Fibroblast of skin of left quadriceps (primary cell): ENCODE measurements at places on chromosomes 4 and X.

DNA sequence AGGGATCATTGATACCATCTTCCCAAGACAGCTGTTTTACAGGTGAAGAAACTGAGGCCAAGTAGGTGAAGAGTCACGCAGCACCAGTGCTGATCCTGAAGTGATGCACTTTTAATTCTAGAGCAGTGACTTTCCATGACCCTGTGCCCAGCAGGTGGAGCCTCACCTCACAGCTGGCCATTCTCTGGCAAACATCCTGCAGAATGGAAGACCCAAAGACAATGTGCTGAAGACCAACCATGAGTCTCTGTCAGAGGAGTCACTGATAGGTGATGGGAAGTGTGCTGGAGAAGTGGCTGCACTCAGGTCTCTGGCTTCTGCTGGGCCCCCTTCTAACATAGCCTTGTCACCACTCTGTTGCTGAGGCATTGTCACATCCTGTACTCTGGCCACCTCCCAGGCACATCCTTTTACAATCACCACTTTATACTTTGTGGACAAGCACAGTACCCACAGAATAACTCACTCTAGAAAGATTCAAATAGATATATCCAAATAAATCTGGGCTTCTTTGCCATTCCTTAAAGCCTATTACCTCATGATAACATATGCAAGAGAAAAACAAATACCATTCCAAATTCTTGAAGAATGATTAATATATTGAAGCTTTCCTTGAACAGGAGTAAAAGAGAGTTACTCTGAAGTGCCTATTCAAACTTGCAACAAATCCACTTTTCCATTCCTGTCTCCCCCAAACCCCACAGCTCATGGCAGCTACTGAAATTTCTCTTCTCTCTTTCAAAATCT, 64.1 kb upstream of the SCOC start:
- DNase-seq: peak; percentile 39

DNA sequence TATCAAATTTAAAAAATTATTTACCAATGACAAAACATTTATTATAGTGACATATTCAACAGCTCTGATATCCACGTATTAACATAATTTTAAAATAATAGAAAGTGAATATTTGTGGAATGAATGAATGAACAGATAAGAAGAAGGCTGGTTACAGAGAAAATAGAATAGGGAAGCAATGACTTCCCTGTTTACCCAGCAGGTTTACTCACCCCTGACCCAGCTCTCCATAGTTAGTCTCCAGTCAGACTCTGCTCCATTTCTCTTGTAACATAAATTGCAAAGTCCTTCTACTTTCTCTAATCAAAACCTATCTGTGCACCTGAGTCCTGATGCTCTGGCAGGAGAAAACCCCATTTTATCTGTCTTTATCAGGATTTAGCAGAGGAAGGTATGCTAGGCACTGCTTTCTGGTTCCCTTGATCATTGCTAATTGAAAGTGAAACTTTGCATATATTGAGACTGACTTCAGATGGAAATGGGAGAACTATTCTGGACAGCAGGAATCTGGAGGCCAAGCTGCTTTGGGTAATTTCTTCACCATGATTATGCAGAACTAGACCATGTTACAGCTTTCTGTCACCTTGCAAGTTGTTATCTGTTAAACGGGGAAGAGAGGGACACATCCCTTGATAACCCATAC, 363.0 kb downstream of the FAT4 start:
- DNase-seq: no peak

DNA sequence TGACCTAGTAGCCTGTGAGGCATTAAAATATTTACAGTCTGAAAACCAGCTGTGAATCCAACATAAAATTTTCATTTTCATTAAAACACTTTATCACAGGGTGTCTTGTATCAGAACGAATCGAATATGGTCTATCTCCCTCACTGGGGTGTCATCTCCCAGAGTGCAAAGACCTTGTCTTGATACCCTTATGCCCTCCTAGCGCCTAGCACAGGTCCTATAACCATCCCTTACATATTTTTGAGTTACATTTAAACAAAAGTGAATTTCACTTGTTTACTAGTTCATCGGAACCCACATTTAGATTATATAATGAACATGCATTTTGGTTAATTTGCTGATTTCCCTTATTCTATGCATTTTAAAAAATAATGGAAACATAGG, 14.0 kb downstream of the DIPK2B start:
- DNase-seq: no peak

- DNase-seq: no peak
Measured at GRCh38 chr4:184094532-184095159, 123.0 kb downstream of the ENPP6 start.

- no peak for DNase-seq
Measured at GRCh38 chrX:130097507-130098209, 12.6 kb downstream of the ELF4 start.

GRCh38 chrX:46072791-46073190, 472.4 kb downstream of the ZNF674 start:
- no peak for DNase-seq

DNA sequence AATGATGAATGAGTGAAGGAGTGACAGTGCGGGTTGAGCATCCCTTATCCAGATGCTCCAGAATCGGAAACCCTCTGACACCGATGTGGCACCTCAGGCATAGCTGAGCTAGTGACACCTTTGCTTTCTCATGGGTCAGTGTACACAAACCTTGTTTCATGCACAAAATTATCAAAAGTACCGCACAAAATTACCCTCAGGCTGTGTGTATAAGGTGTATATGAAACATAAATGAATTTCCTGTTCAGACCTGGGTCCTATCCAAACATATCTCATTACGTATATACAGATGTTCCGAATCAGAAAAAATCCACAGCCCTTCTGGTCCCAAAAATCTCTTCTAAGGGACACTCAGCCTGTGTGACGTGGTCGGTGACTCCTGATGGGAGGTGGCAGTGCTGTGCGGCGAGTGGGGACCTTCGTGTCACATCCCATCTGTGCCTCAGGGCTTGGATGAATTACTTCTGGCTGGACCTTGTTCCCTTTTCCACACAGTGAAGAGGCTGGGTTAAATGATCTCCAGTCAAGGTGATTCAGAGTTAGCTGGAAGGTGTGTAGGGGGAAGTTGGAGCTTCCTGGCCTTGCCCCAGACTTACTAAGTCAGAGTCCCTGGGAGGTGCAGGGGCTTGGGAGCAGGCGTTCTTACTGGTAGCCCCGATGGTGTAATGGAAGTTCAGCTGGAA, 18.8 kb downstream of the RGS12 start:
- DNase-seq: no peak

- DNase-seq: no peak
Measured at GRCh38 chr4:183229397-183229796, 90.7 kb downstream of the CLDN22 start.

GRCh38 chrX:154300816-154301215, 5.2 kb downstream of the TKTL1 start:
- DNase-seq: no peak

DNA sequence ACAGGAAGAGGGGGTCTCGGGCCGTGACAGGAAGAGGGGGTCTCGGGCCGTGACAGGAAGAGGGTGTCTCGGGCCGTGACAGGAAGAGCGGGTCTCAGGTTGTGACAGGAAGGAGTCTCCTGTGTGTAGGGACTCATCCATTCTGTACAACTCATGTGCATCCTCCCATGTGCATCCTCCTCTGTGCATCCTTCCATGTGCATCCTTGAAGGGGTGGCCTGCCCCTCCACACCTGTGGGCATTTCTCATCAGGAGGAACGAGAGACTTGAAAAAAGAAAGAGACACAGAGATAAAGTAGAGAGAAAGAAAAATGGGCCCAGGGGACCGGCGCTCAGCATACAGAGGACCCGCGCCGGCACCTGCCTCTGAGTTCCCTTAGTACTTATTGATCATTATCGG, 30.2 kb upstream of the PLCXD1 start:
- no peak for DNase-seq

- DNase-seq: peak; percentile 97
Measured at GRCh38 chr4:101977076-101977475, 186.5 kb downstream of the BANK1 start.

DNA sequence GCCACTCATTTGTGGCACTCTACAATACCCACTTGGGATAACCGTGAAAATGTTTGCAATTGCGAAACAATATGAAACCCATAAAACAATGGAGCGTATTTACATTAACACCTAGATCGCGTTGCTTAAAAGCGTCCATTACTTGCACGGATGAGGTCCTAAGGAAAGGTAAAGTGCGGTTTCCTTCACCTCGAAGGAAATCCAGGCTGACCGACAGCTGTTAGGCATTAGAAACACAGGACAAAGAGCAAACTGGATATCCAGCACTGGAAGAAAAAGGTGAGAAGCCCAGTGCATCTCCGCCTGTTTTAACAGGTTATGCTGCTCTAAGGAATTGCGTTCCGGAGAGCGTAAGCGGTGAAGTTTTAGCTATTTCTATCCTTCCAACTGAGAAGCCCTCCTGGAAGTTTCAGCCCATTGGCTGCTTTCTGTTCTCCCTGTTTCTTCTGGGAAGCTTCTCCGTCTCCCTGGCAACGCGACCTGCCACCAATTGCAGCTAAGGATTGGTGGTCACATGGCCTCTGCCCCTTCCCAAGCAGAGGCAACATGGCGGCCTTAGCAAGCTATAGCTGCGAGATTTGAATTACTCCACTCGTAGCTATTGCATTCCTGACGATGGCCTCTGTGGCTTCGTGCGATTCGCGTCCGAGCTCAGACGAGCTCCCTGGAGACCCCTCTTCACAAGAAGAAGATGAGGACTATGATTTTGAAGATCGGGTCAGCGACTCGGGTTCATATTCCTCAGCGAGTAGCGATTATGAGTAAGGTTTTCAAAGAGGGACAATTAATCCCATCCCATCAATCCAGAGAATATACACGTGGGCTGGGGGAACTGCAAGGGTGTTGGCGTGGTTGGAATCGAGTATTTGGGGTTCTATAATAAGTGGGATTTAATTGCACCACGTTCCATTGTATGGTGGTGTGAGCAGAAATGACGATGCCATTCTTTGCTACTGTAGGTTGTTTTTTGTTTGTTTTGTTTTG, at the start of gene INTU:
Gene INTU, plus strand, starts transcription at position 538 of the 984 bp plus-strand sequence. Its CDS starts 78 bp downstream, at position 616.
- peak; percentile 93 for DNase-seq

DNA sequence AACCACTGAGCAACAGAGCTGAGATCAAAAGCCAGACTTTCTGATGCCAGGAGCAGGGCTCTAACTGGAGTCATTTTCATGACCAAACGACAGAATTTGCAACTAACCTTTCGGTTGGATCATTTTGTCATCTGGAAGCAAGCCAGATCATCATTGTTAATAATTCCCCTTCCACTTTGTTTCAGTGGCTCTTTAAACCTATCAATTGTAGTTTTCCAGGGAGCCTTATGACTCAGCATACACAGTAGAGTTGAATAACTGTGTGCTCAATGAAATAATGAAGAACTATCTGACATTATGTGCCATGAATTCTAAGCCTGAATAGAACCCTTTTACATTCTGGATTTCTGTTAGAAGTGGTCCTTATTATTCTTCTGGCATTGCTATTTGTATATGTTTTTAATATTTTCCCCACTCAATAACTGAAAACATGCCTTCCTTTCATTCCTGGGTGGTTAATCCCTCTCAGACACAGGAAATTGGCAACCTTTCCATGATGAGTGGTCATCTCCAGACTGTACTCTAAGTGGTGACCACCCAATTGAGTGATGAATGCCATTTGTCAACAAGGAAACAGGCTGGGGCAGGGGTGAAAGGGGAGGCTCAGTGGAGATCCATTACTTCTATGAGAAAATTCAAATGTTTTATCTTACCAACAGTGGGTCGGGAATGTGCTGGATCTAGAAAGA, 431.8 kb downstream of the BCOR start:
- DNase-seq: no peak

DNA sequence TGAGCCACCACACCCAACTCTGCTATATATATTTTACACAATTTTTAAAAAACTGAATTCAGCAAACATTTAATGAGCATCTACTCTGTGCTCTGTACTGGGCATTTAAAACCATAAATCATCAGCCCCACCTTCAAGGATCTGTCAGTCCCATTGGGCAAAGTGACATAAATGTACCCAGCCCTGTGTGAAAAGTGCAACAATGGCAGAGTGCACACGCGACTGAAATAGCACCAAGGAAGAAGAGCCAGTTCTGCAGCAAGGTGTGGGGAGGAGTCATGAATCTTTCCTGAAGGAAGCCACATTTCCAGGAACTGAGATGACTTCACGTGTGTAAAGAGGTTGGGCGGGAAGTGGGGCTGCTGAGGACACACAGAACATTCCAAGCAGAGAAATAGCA, 111.5 kb upstream of the ATP6AP2 start:
- DNase-seq: no peak

DNA sequence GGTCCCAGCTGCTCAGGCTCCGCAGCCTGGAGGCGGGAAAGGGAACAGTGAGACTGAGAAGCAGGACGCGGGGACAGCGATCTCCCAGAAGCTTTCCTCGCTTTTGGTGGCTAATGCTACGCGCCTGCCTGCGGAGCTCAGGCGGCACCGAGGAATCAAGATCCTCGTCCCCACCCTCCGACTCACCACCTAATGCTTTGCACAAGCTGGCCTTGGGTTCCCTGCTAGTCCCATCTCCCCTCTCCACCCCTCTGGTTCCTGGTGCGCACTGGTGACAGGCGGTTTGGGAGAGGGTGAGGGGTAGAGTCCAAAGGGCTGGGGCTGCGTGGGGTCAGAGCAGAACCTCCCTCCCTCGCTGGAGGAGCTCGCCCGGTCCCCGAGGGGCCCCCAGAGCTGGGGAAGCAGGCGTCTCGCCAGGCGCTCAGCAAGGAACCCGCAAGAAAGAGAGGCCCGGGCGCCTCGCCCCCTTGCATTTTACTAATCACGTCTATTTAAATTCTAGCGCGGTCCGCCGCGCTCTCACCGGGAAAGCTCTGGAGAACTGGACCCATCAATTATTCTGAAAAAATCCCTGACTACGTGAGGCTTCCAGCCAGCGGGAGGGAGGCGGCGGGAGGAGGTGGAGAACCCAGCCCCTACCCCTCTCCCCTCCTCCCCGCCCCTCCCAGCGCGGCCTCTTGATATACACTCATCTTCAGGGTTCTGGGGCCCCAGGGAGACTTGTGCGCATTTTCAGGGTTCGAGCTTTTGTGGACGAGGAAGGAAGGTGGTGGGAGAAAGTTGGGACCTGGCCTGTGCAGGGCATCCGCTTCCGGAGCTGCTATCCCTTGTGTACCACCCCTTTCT, 9.1 kb downstream of the POU4F2 start:
- no peak for DNase-seq

DNA sequence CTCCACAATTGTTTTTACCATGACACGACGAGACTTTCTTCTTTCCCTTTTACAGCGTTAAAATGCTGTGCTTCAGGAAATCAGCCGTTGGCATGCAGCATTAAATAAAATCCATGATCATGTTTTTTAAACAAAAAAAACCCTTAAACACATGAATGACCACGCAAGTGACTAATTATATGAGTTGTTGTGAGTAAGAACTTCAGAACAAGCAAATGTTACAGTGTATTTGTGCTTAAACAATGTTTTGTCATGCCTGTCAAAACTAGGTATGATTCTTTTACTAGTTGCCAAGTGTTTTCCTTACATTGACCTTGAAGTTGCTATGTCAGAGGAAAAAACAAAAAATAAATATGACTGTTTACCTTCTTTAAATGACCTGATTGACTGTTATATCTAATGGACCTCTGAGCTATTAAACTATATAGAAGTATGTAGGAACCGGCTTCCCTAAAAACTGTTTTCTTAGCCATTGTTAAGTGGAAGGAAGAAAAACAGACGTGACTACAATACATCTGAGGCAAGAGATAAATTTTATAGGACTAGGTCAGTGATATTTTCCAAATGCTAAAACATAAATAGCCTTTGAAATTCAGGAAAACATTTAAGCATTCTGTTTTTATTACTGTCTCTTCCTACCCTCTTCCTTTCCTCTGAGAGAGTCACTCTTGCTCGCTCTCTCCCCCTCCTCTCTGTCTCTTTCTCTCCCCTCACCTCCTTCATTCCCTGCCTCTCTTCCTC, 197.1 kb downstream of the PALLD start:
- DNase-seq: no peak

GRCh38 chrX:38817004-38817703, 15.9 kb downstream of the MID1IP1 start:
- DNase-seq: no peak
